NCI-H1694 treated with DMSO at 0.1 percent for 48 hours (cell line): ENCODE measurements at places on chromosomes 7 and 10.

DNA sequence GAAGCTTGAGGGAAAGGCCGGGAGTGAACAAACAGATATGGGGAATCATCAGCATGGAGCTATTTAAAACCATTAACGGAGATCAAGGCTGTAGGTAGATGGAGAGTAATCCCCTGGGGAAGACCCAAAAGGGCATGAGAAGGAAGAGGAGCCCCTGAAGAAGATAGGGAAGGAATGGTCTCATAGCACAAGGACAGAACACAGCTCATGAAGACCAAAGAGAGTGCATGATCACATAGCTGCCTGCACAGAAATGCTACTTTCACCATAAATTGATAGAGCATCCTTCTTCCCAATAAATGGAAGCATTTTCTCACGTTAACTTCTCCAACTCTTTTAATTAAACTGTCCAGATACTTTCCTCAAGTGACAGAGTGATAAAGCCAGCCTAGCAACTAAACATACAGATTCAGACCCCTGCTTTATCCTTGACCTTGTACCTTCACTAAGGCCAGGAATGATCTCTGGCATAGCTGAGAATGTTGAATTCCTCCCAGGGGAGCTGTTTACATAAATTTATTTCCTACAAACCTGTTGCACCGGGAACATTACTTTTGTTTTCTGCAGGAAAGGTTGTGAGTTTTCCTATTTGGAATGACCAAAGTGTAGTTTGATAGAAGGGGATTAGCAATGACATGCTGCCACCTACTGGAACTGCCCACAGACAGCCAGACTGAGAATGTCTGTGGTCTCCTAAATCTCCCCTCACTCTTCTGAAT lies 110.8 kb upstream of the LRGUK start:
- DNase-seq, result peak; percentile 32

DNA sequence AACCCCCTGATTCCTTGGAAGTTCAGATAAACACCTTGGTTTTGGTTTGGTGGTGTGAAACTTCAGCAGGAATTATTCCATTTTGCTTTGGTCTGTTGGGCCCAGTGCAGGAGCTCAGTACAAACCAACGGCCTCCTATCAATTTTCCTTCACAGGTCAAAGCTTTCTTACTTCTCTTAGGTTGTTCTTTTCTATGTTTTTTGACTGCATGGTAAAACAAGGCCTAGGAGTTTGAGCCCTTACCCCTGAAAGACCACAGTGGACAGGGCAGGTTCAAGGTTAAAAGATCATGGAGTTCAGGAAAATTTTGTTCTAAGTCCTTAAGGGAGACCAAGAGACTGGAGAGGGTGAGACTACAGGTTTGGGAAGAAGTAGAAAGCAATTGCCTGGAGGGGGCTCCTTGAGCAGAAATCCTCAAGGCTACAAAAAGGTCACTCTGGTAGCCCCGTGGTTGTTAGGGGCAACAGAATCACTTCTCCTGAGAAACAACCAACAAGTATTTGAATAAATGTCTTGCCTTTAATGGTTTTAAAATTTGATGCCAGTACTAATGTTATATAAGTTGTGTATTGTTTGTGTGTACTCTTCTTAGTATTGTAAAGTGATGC lies 40.9 kb upstream of the FHIP2A start:
- no peak for DNase-seq

DNA sequence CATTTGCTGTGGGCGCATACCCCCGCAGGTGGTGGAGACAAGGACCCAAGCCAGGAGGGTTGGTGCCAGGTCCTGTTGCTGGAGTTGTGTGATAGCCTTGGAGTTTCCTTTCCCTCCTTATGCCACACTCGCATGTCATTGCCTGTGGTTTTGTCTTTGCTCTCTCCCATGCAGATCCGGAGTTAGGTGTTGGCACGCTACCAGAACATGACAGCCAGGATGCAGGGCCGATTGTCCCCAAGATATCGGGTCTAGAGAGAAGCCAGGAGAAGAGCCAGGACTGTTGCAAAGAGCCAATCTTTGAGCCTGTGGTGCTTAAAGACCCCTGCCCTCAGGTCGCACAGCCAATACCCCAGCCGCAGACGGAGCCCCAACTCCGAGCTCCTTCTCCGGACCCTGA lies 369.2 kb upstream of the GALNT17 start:
- no peak for DNase-seq

DNA sequence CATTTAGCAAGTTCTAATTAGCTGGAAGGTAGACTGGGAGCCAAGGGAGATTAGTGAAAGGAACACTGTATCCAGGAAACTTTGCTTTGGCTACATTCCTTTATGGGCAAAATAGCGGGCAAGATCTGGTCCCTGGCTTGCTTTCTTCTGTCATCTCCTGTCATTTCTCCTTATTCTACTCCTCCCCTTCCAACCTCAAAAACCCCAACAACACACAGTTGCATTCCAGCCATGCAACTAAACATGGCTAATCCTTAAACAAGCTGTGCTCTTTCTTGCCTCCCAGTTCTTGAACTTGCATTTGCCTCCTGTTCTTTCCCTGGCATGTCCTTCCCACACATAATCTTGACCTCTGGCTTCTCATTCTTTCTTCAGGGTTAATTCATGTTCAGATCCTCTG lies 59.5 kb upstream of the CDCA7L start:
- DNase-seq, result no peak

DNA sequence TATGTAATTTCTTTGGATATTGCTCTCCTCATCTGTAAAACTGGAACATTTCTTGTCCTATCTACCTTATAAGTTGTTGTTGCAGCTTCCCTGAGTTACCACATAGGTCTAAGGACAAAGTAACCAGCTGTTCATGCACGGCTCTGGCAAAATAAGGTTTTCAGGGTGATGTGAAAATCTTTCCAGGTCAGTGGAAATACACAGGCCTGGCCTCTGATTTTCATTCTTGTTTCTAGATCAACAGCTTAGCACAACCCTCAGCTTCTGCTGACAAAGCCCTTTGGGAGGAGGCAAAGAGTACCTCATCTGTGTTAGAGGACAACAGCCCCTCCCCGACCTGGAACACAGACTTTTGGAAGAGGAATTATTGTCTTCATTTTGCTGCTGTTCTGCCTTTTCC lies 117.5 kb upstream of the AGK start:
- no peak for DNase-seq

DNA sequence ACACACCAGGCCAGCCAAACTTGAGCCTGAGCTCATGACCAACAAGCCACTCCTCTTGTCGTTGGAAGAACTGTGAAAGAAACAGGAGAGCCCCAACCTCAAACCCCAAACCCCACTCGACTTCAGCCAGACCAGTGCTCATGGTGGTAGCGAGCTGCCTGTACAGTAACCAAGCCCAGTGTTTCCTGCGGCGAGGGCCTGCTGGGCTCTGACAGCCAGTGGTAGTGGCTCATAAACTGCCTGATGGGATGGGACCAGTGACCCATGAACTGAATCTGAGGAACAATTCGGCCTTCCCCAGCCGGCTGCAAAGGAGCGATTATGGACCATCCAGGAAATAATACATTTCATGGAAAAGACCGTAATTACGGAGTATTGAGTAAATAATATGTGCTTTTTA lies 191.9 kb downstream of the RPS24 start:
- no peak for DNase-seq

- no peak for DNase-seq
Observed at GRCh38 chr10:63384001-63384400, 81.8 kb downstream of the JMJD1C start.
